ENCODE measurements at places on chromosomes 2 and 18. TPM values are rescaled to one million over a fixed set of nuclear protein-coding genes. Genes with fewer than 3 reads are reported as not detected.

DNA sequence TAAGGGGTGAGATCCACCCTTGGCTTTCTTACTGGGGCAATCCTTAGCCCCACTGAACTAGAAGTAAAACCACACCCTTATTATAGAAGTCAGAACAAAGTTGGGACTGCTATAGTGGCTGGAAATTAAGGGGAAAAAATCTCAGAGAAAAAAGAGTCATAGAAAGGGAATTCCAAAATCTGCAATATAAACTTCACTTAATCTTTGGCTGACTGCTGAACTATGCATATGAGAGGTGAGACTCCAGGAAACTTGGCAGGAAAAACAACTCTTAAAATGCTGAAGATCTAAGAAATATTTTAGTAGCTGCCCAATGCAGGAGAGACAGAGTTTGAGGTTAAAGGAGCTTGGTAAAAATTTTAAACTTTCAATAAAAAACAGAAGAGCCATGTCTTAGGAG, 201.8 kb upstream of the FN1 start:
- DNase-seq = no peak

CPLX4 gene
- not detected for total RNA-seq

- no peak for DNase-seq
Measured at GRCh38 chr18:69035756-69036155, 237.9 kb downstream of the CCDC102B start.

ATP6V1B1 gene
- total RNA-seq = 0.66 TPM

- no peak for DNase-seq
Measured at GRCh38 chr2:218344755-218345417, 11.8 kb upstream of the CATIP start.

CHRND gene
- not detected for total RNA-seq

GRCh38 chr2:186562209-186562578, 27.7 kb upstream of the ITGAV start:
- DNase-seq = no peak

CMPK2 gene
- 4.5 TPM for total RNA-seq

DNA sequence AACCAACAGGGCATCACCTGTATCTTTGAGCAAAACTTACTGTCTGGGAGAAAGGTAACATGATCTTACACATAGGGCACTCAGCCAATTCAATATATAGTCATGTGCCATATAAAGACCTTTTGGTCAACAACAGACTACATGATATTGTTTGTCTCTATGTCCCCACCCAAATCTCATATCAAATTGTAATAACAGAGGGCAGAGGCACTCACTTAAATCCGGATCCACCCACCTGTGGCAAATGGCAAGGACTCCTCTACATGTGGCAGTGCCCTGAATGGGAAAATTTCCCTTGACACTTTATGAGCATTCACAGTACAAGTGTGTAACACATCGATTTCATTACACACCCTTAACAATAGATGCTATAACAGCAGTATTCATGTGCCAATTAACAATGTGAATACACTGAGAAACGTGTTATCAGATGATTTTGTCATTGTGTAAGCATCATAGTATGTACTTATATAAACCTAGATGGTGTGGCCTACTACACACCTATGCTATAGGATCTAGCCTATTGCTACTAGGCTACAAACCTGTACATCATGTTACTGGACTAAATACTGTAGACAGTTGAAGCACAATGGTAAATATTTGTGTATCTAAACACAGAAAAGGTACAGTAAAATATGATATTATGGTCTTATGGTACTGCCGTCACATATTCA, 64.2 kb downstream of the STRADB start:
- no peak for DNase-seq

CROCC2 gene
- total RNA-seq = 0.32 TPM

GRCh38 chr2:40487602-40488001, 35.7 kb upstream of the SLC8A1 start:
- no peak for DNase-seq

RGPD3 gene
- 0.09 TPM for total RNA-seq

DNA sequence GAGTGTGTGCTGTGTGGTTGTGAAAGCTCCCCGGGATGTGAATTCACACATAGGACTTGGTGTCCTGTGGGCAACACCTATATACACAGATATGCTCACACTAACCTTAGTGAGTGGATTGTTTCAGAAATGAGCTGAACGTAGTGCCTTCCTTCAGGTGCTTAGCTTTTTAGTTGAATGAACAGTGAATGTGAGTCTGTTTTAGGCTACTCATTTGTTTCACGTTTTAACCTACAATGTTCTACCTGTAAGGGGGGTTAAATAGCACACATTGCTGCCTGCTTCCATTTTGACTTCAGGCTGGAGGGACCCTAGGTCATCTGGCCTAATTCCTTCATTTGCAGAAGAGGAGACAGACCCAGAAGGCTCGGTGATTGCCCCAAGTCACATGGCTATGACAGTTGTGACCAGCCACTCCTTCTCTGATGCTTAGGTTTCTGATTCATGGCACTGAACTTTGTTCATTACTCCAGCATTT, 1.0 kb downstream of the PLEK start:
- DNase-seq = no peak

DNA sequence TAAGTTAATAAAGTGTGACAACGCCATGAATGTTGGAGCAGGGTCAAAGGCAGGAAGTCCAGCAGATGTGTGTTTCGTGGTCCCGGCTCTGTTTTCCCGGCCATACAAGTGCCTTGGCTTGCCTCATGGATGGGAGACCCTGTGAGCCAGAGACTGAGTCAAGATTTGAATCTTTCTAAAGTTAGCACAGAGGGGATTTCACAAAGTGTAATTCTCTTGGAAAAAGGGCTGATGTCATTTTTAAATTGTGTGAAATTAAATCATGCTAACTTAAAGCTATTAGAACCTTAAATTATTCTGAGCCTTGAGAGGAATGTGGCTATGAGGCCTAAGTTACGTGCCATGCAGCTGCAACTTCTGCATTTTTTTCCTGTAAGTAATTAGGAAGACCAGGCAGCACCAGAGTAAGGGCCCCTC, 38.3 kb upstream of the RALBP1 start:
- no peak for DNase-seq

- DNase-seq = no peak
Measured at GRCh38 chr2:1793868-1794445, 49.6 kb upstream of the PXDN start.

MBP gene
- total RNA-seq = 19.1 TPM

- DNase-seq = no peak
Measured at GRCh38 chr2:203670939-203671338, 35.5 kb upstream of the CD28 start.

PELI1 gene
- 134 TPM for total RNA-seq

Data from mesothelial cell of epicardium (in vitro differentiated cells).